Peyer's patch (tissue), 4 donors: ENCODE measurements at places on chromosomes 11 and 22. TPM values are rescaled to one million over a fixed set of nuclear protein-coding genes. Genes with fewer than 3 reads are reported as not detected.
A peak's percentile ranks its signal among the peaks of the same experiment; 100 is the strongest.

MPPED2 gene
- 1.5 TPM for total RNA-seq

- DNase-seq: peak; percentile 37
Measured at GRCh38 chr22:44422746-44423380, 75.2 kb downstream of the RTL6 start.

GRCh38 chr11:79902493-79902892, 461.7 kb upstream of the TENM4 start:
- DNase-seq: no peak

NXPE1 gene
- 23.2 TPM for total RNA-seq

PLAAT5 gene
- not detected for total RNA-seq

IGLL5 gene
- 6.0 TPM for total RNA-seq

ROBO4 gene
- total RNA-seq: 3.7 TPM

- no peak for DNase-seq
Measured at GRCh38 chr11:17921659-17922415, 91.0 kb downstream of the SERGEF start.

- DNase-seq: peak; percentile 83
Measured at GRCh38 chr11:20367313-20367948, 3.9 kb downstream of the HTATIP2 start.

GRCh38 chr11:17431139-17431538, 42.7 kb upstream of the KCNJ11 start:
- no peak for DNase-seq

DNA sequence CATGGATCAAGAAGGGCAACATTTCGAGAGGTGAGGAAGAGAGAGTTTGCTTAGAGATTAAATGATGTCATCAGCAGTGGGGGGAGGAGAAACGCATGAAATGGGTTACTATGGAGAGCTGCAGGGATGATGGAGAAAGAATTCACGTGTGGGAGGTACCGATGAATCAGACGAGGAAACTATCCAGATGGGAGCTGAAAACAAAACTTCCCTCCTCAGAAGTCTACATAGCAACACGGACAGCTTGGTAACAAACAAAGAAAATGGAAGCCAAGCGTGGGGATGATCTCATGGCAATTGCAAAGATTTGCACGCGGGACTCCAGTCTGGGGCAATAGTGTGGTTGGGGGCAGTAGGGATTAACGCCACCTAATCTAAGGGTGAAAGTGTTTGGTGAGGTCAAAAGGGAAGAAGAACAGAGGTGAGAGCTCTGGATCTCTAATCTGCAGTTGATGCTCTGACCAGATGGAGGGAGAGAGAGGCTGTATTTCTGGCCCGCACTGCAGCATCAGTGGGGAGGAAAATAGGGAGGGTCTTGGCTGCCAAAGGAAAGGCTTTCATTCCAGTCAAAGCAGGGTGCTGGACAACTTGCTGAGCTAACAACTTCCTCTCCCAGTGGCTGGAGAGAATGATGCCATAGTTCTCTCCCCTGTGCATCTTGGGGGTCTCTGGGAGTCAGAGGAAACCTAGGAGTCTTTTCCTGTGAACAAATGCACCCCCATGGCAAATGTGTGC, 43.4 kb upstream of the CSNK2A3 start:
- DNase-seq: no peak

KCTD14 gene
- 3.3 TPM for total RNA-seq

- no peak for DNase-seq
Measured at GRCh38 chr11:123707206-123707605, 34.3 kb downstream of the ZNF202 start.

FAM118A gene
- 1,083 TPM for total RNA-seq

DDX25 gene
- total RNA-seq: 0.40 TPM

GRCh38 chr11:80239217-80239616, 798.4 kb upstream of the TENM4 start:
- DNase-seq: no peak

NLRP14 gene
- total RNA-seq: 1.7 TPM

DNA sequence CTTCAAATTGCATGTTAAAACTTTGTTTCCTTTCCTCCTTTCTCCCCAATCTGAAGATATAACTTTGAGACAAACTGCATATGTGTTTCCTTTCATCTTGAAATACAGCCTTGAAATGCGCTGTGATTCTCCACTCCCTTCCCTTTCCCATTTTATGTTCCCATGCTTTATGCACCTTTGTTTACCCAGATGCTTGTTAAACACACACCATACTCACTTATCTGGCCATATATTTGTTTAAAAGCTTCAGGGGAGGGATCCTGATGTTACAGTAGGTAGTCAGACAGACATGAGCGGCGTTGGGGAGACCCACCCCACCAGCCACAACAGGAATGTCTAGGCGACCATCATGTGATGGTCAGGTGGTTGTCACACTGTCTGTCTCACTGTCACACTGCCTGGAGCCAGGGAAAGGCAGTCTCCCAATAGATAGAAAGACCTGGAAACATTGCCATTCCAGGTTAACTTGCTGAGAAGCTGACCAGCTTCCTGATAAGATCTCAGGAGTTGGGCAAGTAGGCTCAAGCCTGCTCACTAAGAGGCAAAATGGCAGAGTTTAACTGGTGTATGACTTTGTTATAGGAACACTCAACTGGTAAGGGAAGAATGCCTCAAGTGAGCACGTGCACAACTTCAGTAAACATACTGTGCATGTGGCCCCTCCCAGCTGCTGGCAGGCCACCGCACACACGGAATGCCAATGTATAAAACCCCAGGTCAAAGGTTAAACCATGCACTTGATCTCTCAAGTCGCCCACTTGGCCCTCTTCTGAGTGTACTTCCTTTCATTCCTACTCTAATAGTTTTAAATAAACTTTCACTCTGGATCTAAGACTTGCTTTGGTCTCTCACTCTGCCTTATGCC, 23.5 kb upstream of the MSANTD2 start:
- no peak for DNase-seq

DNA sequence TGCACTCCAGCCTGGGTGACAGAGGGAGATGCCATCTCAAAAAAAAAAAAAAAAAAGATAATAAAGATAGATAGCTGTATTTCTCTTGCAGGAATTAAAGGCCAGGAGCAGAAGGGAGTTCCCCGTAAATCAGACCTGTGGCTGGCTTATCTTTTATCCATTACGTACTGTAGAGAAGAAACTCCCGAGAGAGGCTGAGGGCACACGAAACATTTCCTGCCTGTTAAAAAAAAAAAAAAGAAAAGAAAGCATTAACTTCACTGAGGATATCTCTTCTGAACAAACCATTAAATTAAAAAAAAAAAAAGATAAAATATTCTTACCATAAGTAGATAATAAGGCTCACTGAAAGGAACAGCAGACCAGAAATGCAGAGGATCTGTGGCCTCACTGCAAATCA, 22.5 kb downstream of the P4HA3 start:
- no peak for DNase-seq

- DNase-seq: no peak
Measured at GRCh38 chr22:37371491-37371890, 55.8 kb downstream of the ELFN2 start.
